CD4-positive, alpha-beta T cell (primary cell): ENCODE measurements at places on chromosomes 13 and 19.

DNA sequence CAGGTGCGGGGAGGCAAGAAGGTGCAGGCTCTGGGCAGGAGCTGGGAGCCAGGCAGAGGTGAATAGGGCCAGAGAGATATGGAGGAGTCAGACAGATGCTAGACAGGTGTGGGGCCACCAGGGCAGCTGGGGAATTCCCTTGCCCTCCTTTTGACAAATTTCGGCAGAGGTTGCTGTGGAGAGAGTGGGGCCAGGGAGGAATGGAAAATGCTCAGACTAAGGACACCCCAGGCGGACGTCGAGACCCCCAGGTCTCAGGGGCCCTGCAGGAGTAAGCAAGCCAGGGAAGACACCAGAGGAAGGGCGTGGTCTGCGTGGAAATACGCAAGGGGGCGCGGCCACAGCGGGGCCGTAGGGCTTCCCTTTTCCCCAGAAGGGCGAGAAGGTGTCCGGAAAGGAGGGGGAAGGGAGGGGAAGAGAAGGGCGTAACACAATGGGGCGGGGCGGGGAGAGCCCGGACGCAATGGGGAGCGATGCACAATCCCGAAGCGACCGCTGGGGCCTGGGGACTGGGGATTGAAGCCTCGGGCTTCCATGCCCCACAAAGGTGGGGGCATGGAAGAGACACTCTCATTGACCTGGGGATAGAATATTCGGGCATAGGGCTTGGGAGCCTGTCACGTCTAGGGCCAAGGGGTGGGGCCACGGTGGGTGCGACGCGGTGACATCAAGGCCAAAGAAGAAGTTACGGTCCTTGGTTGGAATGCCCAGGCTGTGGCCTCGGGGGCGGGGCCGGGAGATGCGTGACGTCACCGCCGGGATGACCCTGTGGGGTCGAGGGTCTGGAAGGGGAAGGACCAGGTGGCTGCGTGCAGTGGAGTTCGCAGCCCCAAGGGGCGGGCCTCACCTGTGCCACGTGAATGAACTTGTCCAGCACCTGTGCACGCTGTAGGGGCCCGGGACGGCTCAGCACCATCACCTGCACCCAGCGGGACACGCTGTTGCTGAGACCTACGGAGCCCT lies 8.2 kb downstream of the RASGRP4 start:
- H3K36me3 ChIP-seq, result peaks cover 1% of the 10 kb centered on the region
- H3K27ac ChIP-seq, result no peak overlapping the region
- H3K4me3 ChIP-seq, result peak overlapping the region; percentile 63
- H3K27me3 ChIP-seq, result no peaks in the 10 kb centered on the region
- DNase-seq, result peak; percentile 58

DNA sequence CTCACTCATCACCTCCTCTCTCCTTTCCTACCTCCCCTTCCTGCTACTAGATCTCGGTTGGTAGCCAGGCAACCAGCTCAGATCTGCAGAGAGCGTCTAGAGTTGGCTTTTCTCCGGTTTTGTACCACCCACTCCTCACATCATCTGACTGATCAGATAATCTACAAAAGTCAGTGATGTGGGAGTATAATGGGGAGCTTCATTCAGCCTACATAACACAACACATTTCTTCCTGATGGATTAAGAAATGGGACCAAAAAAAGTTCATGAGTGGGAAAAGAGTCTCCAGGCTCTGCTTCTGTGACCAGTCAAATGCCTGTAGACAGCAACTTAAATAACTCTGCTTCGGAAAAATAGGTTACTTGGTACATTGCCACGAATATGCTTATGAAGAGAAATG lies 279.8 kb downstream of the DCLK1 start:
- no peak overlapping the region for H3K27ac ChIP-seq
- no peaks in the 10 kb centered on the region for H3K36me3 ChIP-seq
- H3K27me3 ChIP-seq, result no peaks in the 10 kb centered on the region
- H3K4me1 ChIP-seq, result no peaks in the 10 kb centered on the region
- no peak for DNase-seq
- H3K4me3 ChIP-seq, result no peak overlapping the region

- no peak for DNase-seq
- H3K36me3 ChIP-seq, result no peaks in the 10 kb centered on the region
- no peaks in the 10 kb centered on the region for H3K27me3 ChIP-seq
- no peak overlapping the region for H3K27ac ChIP-seq
Observed at GRCh38 chr13:96193728-96194310, 103.9 kb downstream of the HS6ST3 start.

- DNase-seq, result no peak
- H3K36me3 ChIP-seq, result no peaks in the 10 kb centered on the region
- no peak overlapping the region for H3K27ac ChIP-seq
- no peak overlapping the region for H3K4me3 ChIP-seq
- no peaks in the 10 kb centered on the region for H3K4me1 ChIP-seq
- peaks cover 18% of the 10 kb centered on the region for H3K27me3 ChIP-seq
Observed at GRCh38 chr13:27857282-27857681, 62.5 kb upstream of the PDX1 start.

GRCh38 chr13:29581666-29582065 lies 13.8 kb downstream of the SLC7A1 start:
- no peak overlapping the region for H3K27ac ChIP-seq
- DNase-seq, result no peak
- H3K27me3 ChIP-seq, result no peaks in the 10 kb centered on the region
- no peak overlapping the region for H3K4me3 ChIP-seq
- H3K36me3 ChIP-seq, result peaks cover under 1% of the 10 kb centered on the region

DNA sequence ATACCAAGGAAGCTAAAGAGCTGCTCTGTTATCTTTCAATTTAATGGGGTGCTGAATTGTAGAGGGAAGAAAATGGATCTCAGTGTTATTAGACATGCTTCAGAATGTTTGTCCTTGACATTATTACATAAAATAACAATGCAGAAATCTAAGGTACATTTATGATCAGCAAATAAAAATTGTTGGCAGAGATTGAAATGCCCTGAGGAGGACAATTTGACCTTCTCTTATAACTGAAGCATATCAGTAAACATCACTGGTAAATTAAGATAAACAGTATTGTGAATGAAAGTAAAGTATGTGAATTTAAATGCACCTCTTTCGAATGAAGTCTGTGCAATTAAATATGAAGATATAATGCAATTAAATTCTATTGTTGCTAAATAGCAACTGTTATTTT lies 1362.1 kb upstream of the ATXN8OS start:
- no peaks in the 10 kb centered on the region for H3K36me3 ChIP-seq
- H3K27ac ChIP-seq, result no peak overlapping the region
- no peak overlapping the region for H3K4me3 ChIP-seq
- no peaks in the 10 kb centered on the region for H3K4me1 ChIP-seq
- DNase-seq, result no peak

- no peak overlapping the region for H3K4me3 ChIP-seq
- no peak for DNase-seq
- no peaks in the 10 kb centered on the region for H3K4me1 ChIP-seq
- no peak overlapping the region for H3K27ac ChIP-seq
- no peaks in the 10 kb centered on the region for H3K36me3 ChIP-seq
Observed at GRCh38 chr19:780935-781334, 16.3 kb upstream of the PTBP1 start.

GRCh38 chr13:97423300-97424045 lies 10.5 kb upstream of the RAP2A start:
- no peak overlapping the region for H3K4me3 ChIP-seq
- DNase-seq, result no peak
- no peaks in the 10 kb centered on the region for H3K36me3 ChIP-seq
- H3K4me1 ChIP-seq, result no peaks in the 10 kb centered on the region
- H3K27ac ChIP-seq, result no peak overlapping the region

- no peak for DNase-seq
- no peak overlapping the region for H3K4me3 ChIP-seq
- no peaks in the 10 kb centered on the region for H3K36me3 ChIP-seq
- H3K4me1 ChIP-seq, result peaks cover 6% of the 10 kb centered on the region
- H3K27ac ChIP-seq, result no peak overlapping the region
Observed at GRCh38 chr19:51467864-51468544, 9.8 kb upstream of the SIGLEC8 start.

DNA sequence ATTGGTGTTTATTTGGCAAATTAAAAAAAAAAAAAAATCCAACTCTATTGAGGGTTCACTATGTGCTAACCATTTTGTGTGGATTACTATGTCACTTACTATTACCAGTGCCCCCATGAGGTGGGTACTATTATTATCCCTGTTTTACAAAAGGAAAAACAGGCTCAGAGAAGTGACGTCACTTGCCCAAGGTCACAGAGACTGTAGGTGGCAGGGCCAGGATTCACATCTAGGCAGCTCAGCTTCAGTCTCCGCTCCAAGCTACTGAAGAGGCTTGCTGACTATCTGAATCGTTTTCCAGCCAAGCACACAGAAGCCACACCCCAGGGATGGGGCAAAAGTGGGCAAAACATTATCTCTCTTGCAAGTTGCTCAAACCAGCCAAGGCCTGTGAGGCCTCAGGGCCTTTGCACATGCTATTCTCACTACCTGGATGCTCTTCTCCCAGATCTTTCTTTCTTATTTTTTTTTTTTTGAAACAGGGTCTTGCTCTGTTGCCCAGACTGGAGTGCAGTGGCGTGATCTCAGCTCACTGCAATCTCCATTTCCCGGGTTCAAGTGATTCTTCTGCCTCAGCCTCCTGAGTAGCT lies 4.8 kb upstream of the ANGPTL8 start:
- H3K4me3 ChIP-seq, result no peak overlapping the region
- H3K27ac ChIP-seq, result no peak overlapping the region
- no peaks in the 10 kb centered on the region for H3K36me3 ChIP-seq
- no peaks in the 10 kb centered on the region for H3K27me3 ChIP-seq

- no peak overlapping the region for H3K27ac ChIP-seq
- DNase-seq, result no peak
- H3K4me1 ChIP-seq, result peaks cover 37% of the 10 kb centered on the region
- H3K27me3 ChIP-seq, result no peaks in the 10 kb centered on the region
Observed at GRCh38 chr19:35750167-35750566, 1.8 kb downstream of the LIN37 start.

GRCh38 chr19:41546386-41546789 lies 29.6 kb upstream of the CEACAM21 start:
- peaks cover 62% of the 10 kb centered on the region for H3K4me1 ChIP-seq
- H3K27me3 ChIP-seq, result no peaks in the 10 kb centered on the region
- DNase-seq, result no peak
- peak overlapping the region; percentile 64 for H3K27ac ChIP-seq

GRCh38 chr13:93328943-93329342 lies 102.3 kb downstream of the GPC6 start:
- no peak overlapping the region for H3K4me3 ChIP-seq
- DNase-seq, result no peak
- H3K4me1 ChIP-seq, result no peaks in the 10 kb centered on the region

DNA sequence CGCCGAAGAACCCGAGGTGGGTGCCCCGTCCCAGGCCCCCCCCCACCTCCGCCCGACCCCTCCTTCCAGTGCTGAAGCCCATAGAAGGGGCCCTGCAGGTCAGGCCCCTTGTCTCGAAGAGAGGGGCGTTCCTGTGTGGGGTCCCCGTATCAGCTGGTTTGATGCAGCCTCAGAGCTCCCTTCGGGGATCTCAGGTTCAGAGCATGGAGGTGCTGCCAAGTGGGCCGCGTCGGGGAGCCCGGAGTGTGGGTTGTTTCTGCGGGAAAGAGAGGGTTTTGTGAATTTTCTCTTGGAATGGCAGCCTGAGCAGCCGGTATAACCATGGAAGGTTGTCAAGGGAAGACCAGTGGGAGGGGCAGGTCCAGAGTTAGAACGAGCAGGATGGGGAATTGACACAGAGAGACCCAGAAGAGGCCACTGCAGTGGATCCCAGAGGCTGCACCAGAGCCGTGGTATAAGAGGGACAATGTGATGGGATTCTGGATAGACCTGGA lies 384 bp downstream of the TRAPPC2B start:
- no peaks in the 10 kb centered on the region for H3K36me3 ChIP-seq
- peak overlapping the region; percentile 69 for H3K4me3 ChIP-seq
- no peak for DNase-seq
- no peaks in the 10 kb centered on the region for H3K27me3 ChIP-seq
- H3K4me1 ChIP-seq, result peaks cover 15% of the 10 kb centered on the region
- H3K27ac ChIP-seq, result peak overlapping the region; percentile 86

GRCh38 chr13:95858286-95859075 lies 181.5 kb downstream of the DNAJC3 start:
- H3K4me1 ChIP-seq, result no peaks in the 10 kb centered on the region
- H3K4me3 ChIP-seq, result no peak overlapping the region
- no peaks in the 10 kb centered on the region for H3K27me3 ChIP-seq

GRCh38 chr19:5828661-5829566 lies 10.6 kb downstream of the FUT6 start:
- H3K4me3 ChIP-seq, result peak overlapping the region; percentile 86
- no peak for DNase-seq
- no peaks in the 10 kb centered on the region for H3K36me3 ChIP-seq

DNA sequence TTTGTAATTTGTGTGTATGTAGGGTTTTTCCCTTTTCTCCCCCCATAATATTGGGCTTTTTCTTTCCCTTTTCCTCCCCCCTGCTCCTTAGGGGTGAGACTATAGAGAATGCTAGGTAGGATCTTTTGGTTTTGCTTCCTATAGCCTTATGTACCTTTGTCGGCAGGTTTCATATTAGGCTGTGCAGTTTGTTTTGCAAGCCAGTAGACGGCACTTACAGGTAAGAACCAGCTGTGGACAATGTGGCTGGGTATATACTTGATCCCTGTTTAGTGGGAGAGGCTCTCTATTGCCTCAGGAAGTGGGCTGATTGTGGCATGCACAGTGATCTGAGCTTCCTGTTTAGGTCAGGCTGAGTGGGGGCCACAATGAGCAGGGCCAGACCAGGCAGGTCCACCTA lies 359.2 kb upstream of the OBI1 start:
- no peaks in the 10 kb centered on the region for H3K4me1 ChIP-seq
- no peaks in the 10 kb centered on the region for H3K36me3 ChIP-seq
- no peak overlapping the region for H3K27ac ChIP-seq

DNA sequence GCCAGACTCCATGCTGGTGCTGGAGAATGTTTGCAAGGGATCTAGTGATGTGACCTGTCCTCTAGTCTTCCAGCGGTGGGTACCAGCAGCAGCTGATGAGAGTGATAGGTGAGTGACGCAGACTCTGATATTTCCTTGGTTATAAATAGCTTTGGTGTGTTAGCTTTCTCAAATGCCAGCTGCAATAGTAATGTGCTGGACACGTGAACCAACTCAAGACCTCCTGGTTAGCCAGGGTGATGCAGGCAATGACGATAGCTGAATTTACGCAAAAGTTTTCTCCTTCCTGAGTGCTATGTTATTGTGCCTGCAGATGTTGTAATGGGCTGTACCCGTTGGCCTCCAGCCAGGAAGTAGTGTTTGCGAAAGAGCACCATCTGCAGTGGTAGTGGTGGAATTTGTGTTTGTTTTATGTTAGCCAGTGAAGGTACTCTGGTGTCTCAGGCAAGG lies 129.5 kb downstream of the CYSLTR2 start:
- H3K36me3 ChIP-seq, result no peaks in the 10 kb centered on the region
- no peaks in the 10 kb centered on the region for H3K27me3 ChIP-seq
- no peak for DNase-seq
- peaks cover 3% of the 10 kb centered on the region for H3K4me1 ChIP-seq
- H3K27ac ChIP-seq, result no peak overlapping the region
- H3K4me3 ChIP-seq, result no peak overlapping the region

GRCh38 chr19:51009061-51009891 lies 7.9 kb upstream of the KLK8 start:
- peaks cover 8% of the 10 kb centered on the region for H3K27me3 ChIP-seq
- H3K36me3 ChIP-seq, result no peaks in the 10 kb centered on the region
- H3K4me3 ChIP-seq, result no peak overlapping the region
- DNase-seq, result no peak
- no peak overlapping the region for H3K27ac ChIP-seq
- no peaks in the 10 kb centered on the region for H3K4me1 ChIP-seq

- H3K27me3 ChIP-seq, result no peaks in the 10 kb centered on the region
Observed at GRCh38 chr19:751501-752341, 809 bp downstream of the MISP start.
